ENCODE measurements at places on chromosomes 6 and 20.

DNA sequence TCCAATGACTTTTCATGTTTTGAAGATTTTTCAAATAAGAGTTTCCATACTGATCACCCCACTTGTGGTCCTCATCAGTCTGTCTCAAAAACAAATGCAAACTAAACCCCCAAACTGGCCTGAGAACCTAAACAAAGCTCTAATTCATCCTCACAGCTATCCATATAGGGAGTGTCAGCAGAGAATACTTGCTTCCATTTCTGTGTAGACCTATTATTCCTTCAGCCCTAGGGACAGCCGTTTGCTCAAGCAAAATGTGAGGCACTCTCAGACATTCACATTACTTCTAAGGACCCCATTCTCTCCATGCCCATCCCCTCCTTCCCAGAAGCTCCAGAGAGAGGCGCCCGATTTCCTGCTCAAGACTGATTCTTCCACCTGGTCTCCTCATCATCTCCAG, 24.6 kb downstream of the DNAAF9 start:
- DNase-seq, result no peak

GRCh38 chr6:52515219-52515960, 61.5 kb downstream of the TRAM2 start:
- no peak for DNase-seq

GRCh38 chr6:135938576-135939207, 87.2 kb downstream of the PDE7B start:
- peak; percentile 2 for DNase-seq

- DNase-seq, result peak; percentile 92
These were observed 95.5 kb upstream of the AGPAT4 start for GRCh38 chr6:161369339-161369738.

- no peak for DNase-seq
These were observed 64.0 kb downstream of the STXBP5 start for GRCh38 chr6:147268254-147268653.

DNA sequence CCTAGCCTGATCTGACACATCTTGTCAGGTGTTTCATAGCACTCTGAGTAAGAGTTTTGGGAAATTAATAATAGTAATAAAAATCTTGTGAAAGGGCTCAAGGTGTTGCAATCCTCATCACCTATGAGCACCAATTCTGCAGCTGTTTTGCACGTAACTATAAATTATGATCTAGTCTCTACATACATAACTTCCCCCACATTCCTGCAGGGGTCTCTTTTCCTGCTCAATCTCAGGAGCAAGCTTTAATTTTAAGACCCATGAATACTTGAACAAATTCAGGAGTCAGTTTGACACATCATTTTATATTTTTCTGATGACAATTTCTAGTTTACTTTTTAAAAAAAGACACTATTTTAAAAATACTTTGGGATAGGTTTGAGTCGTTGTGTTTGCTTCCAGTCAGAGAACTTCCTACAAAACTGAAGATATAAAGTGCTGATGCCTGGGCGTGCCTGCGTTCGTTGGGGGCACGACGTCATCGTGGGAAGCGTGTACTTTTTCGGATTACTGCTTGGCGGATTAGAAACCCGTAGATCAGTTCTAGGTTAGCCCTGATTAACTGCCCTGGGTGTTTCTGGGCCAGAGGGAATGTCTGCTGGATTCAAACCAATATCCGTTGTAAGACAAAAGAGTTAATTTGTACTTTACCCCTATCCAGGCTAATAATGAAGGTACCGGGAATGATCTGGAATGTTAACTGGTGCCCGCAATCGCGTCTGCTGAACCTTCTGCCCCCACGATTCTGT, 1.0 kb upstream of the E2F3 start:
- DNase-seq, result peak; percentile 45

DNA sequence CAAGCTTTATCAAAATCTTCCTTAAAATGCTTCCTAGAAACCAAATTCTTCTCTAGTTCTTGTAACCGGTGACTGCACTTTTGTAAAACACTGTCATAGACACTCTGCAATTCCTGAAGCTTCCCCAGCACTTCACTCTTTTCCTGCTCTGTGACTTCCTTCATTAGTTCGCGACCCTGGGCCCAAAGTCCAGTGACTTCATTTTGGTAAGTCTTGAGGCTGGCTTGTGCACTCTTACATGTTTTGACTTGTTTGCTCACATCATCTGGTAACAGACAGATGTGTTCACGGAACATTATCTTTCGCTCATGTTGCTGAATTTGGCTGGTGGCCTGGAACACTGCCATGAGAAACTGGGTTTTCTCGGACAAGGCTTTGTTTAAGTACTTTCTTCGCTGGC, 306.2 kb downstream of the SYNE1 start:
- DNase-seq, result no peak

DNA sequence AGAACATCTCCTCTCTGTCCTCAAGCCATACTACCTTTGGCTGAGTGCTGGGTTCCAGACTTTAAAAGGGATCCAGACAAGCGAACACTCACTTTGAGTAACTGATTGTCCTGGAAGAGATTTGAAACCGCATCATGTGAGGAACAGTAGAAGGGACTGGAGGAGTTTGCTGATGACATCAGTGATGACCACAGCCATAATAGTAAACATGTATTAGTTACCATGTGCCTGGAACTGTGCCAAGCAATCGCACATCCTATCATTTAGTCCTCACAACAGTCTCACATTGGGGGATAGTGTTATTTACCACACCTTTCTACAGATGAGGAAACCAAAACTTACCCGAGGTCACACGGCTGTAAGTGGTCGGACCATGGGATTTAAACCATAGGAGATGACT, 39.8 kb downstream of the ARMC2 start:
- no peak for DNase-seq

DNA sequence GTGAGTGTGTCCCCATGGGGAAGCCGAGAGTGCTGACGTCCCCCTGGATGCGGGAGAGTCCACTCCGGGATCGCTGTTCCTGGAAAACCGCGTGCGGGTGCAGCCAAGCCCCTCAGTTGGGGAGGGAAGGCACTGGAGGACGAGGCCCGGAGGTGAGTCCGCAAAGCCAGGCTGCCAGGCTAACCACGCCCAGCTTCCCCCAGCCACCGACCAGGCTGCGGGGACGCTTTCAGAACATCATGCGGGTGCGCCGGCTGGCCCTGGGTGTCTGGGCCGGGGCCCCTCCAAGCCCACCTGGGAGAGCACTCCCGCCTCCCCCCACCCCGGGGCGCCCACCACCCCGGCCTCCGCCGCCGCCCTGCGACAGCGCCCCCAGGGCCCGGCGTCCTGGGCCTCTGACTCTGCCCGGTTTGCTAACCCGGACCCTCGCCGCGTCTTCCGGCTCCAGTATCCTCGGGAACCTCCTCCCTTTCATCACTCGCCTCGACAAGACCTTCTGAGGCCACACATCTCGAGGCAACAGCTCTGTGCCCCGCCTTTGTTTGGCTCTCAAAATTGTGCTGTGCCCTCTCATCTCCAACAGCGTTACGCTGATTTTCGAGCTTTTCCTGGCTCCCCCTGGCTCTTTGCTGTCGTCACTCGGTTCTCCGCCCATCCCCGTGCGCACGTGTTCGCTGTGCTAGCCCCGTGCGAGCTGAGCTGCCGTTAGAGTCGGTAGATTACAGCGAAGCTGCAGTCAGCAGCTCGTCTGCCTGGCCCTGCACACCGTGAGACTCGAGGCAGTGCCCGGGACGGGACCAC, 47.1 kb upstream of the ENTPD6 start:
- no peak for DNase-seq

DNA sequence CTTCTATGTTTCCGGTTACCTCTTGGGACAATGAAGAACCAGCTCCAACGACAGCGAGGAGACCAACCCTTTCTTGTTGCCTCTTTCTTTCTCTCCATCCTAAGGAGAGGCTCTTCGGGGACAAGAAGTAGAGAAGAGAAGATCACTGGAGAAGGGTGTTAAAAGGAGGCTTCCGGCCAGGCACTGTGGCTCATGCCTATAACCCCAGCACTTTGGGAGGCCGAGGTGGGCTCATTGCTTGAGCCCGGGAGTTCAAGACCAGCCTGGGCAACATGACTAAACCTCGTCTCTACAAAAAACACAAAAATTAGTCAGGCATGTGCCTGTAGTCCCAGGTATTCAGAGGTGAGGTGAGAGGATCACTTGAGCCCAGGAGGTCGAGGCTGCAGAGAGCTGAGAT, 90.8 kb upstream of the TNFAIP3 start:
- DNase-seq, result no peak

- DNase-seq, result peak; percentile 65
These were observed 22.7 kb upstream of the TMEM181 start for GRCh38 chr6:158536891-158537798.

- DNase-seq, result no peak
These were observed 272.6 kb upstream of the CITED2 start for GRCh38 chr6:139647016-139647415.

DNA sequence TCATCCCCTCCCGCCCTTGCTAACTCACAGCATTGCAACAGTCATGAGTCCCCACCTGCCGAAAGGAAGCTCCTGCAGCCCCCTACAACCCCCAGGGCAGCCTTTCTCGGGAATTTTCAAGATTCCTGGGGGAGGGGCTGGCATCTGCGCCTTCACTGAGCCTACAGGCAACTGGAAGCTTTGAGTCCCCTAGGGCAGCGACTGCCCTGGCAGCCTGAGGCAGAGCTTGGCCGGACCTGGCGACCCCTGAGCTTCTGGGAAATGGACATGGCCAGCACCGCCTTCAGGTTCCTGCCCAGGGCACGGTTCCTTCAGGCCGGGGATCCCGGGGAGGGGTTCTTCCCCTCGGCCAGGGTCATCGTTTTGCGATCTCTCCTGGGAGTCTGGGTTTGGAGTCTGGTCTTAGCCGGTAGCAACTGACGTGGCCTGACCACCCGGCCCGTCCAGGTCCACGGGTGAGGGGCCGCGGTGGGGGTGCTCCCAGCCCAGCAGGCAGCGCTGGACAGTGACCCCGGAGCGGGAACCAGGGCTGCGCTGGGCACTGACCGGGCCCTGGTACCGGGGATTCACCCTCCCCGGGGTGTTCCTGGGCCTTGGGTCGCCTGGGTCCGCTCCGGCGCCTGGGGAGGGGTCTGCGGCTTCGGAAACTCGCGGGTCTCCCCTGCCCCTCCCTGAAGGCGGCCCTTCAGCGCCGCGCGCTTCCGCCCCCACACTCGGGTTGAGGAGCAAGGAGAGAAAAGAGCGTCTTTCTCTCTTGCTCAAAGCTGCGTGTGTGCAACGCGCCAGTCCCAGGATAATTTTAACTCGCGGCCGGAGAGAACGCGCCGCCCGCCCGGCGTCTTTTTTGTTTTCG, 593 bp upstream of the COL9A3 start:
- no peak for DNase-seq

GRCh38 chr20:53900380-53900999, 169.9 kb downstream of the BCAS1 start:
- DNase-seq, result peak; percentile 27

DNA sequence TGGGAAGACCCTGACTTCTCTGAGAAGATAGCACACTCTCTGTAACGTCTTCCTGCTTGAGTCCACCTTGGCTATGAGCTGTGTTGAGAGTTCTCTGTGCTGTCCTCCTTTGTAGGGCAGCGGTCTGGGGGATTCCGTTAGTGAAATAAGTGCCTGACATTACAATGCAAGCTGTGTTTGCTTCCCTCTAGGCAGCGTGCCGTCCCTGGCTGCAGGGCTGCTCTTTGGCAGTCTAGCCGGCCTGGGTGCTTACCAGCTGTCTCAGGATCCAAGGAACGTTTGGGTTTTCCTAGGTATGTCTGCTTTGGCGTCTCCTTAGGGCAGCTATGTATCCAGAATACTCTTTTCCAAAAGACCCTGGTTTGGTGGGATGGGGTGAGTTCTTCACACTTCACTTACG, 2.8 kb downstream of the TMEM14C start:
- no peak for DNase-seq

GRCh38 chr6:31729979-31730630, 1.0 kb upstream of the DDAH2 start:
- peak; percentile 79 for DNase-seq

- peak; percentile 43 for DNase-seq
These were observed at the start of gene RCAN2 for GRCh38 chr6:46491201-46491627. Gene RCAN2, minus strand, starts transcription at chr6:46491449.

- peak; percentile 31 for DNase-seq
These were observed 132.7 kb upstream of the LRFN2 start for GRCh38 chr6:40719671-40720374.
